ENCODE measurements at places on chromosomes 11 and 22.

DNA sequence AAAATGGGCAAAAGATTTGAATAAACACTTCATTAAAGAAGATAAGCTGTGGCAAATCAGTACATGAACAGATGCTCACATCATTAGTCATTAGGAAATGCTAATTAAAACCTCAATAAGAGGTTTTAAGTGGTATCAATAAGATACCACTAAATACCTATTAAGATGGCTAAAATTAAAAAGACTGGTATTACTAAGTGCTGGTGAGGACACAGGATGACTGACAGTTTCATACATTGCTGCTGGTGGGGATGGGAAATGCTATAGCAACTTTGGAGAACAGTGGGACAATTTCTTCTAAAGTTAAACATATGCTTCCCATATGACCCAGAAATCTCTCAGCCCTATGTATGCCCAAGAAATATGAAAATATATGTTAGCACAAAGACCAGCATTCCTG lies 69.2 kb downstream of the COMMD9 start:
- no peak for DNase-seq

DNA sequence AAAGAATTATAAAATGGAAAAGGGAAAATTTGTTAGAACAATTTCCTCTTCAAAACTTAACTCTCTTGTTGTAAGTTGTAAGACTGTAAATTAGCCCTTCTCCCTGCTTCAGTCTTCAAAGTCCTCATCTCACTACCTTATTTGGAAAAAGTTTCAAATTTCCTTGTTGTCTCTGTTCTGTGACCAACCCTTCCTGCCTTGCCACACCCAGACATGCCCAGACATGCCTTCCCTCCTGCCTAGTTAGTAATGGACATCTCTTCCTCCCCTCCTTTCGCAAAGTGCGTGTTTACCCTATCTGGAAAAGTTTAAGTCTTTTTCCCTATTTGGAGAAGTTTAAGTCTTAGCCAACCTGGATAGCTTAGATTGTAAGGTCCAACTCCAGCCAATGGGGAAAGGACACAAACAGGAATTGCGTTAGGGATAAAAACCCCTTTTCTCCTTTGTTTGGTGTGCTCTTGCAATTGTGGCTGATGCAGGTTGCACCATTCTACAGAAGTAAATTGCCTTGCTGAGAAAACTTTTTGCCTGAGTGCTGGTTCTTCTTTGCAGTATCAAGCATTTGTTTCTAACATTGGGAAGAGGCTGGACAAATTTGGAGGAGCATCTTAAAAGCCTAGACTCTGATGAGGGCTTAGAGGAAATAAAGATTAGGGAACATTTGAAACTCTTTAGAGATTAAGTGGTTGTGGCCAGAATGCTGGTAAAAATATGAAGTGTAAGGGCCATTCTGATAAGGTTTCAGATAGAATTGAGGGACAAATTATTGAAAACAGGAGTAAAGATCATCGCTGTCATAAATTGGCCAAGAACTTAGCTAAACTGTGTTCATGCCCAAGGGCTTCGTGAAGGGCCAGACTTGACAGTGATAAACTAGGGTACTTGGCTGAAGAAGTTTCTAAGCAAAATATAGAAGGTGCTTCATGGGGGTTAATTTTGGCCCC lies 15.4 kb downstream of the OR52K2 start:
- DNase-seq: no peak

DNA sequence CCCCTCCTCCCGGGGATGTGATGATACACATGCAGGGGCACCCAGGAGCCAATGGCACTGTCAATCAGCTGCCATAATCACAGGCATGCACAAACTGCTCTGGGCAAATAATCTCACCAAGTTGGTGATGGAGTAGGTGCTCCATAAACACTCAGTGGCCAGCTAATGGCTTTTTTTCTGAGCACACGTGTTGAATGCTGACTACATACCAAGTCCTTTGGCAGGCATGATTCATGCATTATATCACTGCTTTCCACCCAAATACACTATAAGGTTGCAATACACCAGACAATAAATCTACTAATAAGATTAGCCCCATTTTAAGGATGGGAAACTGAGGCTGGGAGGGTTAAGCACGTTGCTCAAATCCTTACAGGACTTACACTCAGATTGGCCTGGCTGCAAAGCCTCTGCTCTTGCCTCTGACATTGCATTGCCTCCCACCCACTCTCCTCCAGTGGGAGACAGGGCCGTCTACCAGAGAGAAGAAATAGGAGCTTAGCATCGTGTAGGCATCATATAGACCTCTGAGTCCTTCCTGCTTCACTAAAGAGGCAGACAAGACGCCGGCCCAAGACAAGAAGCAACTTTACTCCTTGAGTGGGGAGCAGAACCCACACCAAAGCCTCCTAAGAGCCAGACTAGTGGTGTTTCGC lies 32.7 kb upstream of the ACCSL start:
- DNase-seq: no peak

GRCh38 chr11:45534132-45534531 lies 131.3 kb downstream of the CHST1 start:
- no peak for DNase-seq

DNA sequence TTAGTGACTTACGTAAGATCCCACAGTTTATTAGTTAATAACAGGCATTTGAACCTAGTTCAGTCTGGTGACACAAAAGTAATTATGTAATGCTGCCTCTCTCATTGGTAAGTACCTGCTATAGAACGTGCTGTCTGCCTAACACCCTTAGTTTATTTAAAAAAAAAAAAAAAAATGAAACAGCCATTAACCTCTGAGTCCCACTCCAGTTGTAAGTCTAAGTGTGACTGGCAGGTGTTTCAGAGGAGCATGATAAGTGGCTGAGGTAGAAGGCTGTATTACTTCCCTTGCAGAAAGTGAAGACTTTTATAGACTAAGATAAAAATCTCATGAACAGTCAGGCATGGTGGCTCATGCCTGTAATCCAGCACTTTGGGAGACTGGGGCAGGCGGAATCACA lies 140.5 kb downstream of the TRIM44 start:
- no peak for DNase-seq

DNA sequence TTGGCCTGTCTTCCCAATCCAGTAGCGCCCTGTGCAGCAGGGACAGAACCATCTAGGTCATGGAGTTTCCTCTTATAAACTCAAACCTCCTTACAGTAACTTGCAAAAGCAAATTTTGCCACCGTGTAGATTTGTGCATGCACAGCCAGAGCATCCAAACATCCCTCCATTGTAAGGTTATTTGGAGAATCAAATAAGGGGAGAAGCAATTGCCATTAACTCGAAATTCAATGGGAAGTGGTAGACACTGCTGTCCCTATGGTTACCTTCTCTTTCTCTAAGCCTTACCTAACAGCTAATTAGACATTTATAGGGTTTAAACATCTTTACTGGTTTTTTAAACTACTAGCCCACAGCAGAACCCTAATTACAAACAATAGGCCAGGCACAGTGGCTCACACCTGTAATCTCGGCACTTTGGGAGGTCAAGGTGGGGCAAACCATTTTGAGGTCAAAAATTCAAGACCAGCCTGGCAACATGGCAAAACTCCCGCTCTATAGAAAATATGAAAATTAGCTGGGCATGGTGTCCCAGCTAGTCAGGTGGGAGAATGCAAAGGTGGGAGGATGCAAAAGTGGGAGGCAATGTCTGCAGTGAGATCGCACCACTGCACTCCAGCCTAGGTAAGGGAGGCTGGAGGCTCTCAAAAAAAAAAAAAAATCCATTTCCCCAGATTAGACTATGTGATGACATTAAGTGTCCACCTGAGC lies 6.6 kb downstream of the HSPA8 start:
- no peak for DNase-seq

- no peak for DNase-seq
Observed at GRCh38 chr11:105224482-105225253, 85.1 kb upstream of the CARD18 start.

- no peak for DNase-seq
Observed at GRCh38 chr11:112770487-112770886, 190.7 kb upstream of the NCAM1 start.

DNA sequence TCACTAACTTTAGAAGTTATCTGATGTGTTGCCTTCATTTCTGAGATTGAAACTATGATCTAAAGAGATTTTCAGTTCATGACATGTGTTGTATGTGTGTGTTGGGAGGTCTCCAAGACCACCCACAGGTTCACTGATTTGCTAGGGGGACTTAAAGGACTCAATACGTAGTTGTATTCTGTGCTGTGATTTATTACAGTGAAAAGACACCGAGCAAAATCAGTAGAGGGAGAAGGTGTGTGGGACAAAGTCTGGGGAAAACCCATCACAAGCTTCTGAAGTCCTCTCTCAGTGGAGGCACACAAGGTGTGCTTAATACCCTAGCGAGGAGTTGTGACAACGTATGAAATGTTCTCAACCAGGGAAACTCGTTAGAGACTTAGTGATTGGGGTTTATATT lies 35.6 kb downstream of the RNF169 start:
- no peak for DNase-seq

DNA sequence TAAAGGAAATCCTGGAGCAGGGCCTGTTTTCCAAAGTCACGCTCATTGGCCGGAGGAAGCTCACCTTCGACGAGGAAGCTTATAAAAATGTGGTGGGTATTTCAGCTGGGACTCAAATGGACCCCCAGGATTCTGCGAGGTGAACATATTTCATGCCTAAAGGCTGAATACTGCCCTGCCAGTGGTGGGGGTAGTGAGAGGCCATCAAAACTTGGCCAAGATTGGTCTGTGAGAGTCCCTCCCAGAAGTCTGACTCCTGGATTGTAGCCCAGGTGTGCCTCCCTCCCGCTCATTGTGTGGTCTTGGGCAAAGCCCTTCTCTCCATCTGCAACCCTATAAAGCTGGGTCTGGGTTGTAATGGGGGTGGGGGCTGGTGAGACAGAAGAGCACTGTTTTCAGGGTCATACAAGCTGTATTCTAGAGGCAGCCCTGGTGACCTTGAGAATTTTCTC lies 853 bp downstream of the HTATIP2 start:
- no peak for DNase-seq

- DNase-seq: no peak
Observed at GRCh38 chr22:35580351-35581022, 36.6 kb downstream of the MB start.

DNA sequence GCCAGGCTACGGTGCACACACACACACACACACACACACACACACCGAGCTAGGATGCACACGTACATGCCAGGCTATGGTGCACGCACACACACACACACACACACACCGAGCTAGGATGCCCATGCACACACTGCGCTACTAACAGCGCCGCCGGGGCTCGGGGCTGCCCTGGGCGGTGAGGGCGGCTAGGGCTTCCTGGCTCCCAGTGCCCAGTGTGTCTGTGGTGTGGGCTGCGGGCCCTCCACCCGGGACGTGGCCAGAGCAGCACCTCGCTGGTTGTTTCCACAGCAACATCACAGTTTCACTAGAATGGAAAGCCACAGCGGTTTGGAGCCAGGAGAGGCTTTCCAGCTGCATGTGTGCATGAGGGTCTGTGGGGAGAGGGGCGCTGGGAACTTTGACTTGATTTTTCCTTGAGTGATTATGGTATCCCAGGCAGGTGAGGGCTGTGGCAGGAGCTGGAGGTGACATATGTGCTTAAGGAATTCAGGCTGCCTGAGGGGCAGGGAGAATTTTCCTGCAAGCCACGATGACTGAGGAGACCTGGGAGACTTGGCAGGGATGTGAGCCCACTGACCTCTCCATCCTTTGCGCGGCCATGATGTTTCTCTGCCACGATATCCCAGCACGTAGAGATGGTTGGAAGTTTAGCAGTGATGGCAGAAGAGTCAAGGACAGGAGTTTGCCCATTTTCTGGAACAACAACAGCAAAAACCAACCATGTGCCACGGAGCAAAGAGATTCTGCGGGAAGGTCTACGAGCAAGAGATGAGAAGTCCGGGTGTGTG lies 195.9 kb downstream of the SNX19 start:
- no peak for DNase-seq

- no peak for DNase-seq
Observed at GRCh38 chr22:21697880-21698279, 32.1 kb downstream of the PPIL2 start.

DNA sequence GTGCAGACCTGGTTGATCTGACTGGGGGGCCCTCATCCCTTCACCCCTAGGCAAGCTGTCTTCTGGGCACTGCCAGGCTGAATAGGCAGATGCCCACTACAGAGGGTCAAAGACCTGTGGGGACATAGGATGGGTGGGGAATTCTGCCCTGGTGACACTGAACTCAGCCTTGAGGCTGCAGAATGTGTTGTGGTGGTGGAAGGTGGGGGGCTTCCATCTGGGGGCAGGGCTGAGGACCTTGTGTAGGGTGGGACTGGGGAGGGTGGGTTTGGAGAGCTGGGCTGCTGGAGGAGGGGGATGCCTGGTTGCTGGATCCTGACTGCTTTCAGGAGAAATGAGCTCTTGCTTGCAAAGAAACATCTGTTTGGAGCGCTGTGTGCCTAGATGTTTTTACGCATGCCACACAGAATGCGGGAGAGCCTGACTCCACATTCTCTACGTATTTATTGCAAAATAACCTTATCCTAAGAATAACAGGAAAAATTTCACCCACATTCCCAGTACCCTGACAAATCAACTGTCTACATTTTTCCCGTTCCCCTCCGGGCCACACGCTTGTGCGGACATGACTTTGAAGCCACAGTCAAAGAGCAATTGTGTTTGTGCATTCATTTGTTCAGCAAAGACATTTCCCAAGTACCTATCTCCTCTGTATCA lies 18.3 kb downstream of the SMIM38 start:
- no peak for DNase-seq

DNA sequence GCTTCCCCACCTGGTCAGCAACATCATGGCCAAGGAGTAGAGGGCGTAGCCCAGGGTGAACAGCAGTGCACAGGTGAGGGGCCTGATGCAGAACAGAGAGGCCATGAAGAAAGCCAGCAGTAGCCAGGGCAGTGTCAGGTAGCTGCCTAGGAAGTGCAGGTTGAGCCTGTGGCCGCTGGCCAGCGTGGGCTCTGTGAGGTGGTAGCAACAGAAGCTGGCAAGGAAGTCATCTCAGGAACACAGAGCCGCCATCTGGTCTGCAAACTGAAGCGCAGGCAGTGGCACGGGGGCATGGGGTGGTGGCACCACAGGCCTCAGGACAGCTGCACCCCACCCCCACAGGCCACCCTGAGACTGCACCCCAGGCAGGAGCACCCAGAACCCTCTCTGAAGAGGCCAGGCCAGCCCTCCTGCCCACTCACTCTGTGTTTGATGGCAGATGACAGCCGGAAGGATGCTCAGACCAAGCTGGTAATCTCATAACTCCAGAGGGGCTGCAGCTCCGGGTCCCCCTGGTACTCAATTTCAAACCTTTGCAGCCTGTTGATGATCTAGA lies 95.3 kb downstream of the MED15 start:
- DNase-seq: no peak

- DNase-seq: no peak
Observed at GRCh38 chr11:87236368-87236767, 198.6 kb downstream of the TMEM135 start.

- DNase-seq: no peak
Observed at GRCh38 chr11:115663790-115664189, 159.6 kb upstream of the CADM1 start.
